NCI-H82 (cell line): ENCODE measurements at places on chromosomes 4 and X.
A peak's percentile ranks its signal among the peaks of the same experiment; 100 is the strongest.

GRCh38 chrX:38868941-38869401 lies 67.7 kb downstream of the MID1IP1 start:
- DNase-seq = no peak

DNA sequence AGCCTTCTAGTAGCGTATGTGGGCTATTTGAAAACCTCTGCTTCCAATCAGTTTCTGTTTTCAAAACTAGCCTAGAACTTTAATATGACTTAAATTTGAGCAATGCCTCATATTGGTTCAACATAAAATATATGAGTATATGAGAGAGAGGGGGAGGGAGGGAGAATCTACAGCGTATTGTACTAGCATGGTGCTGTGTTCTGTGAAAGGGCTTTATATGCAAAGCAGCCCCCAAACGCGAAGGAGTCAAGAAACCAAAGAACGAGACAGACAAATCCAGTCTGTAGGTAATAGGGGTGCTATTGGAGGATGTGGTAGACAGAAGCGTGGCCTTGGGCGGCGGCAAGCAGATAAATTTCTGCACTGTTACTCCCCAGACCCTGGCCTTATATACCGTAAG lies 784 bp upstream of the ANXA5 start:
- peak; percentile 37 for DNase-seq

- peak; percentile 5 for DNase-seq
Observed at GRCh38 chr4:108355902-108356535, 187.3 kb upstream of the LEF1 start.

DNA sequence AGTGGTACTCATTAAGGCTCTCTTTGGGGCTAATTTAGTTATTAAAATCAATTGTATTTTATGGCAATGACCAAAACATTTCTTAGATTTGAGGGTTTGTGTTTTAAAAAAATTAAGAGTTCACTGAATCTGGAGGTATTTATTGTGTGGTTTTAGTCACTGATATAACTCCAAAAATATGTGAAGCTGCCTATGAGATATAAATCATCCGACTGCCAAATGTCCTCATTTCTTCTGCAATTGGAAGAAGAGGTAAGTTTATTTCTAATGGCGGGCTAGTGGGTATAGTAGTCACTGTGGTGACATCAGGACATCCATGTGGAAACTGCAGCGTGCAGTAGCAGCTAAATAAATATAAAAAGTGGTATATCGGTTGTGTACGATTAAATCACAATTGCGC lies 205.5 kb downstream of the MID1 start:
- DNase-seq = no peak

GRCh38 chr4:169659716-169660670 lies 39.6 kb downstream of the CLCN3 start:
- peak; percentile 97 for DNase-seq

DNA sequence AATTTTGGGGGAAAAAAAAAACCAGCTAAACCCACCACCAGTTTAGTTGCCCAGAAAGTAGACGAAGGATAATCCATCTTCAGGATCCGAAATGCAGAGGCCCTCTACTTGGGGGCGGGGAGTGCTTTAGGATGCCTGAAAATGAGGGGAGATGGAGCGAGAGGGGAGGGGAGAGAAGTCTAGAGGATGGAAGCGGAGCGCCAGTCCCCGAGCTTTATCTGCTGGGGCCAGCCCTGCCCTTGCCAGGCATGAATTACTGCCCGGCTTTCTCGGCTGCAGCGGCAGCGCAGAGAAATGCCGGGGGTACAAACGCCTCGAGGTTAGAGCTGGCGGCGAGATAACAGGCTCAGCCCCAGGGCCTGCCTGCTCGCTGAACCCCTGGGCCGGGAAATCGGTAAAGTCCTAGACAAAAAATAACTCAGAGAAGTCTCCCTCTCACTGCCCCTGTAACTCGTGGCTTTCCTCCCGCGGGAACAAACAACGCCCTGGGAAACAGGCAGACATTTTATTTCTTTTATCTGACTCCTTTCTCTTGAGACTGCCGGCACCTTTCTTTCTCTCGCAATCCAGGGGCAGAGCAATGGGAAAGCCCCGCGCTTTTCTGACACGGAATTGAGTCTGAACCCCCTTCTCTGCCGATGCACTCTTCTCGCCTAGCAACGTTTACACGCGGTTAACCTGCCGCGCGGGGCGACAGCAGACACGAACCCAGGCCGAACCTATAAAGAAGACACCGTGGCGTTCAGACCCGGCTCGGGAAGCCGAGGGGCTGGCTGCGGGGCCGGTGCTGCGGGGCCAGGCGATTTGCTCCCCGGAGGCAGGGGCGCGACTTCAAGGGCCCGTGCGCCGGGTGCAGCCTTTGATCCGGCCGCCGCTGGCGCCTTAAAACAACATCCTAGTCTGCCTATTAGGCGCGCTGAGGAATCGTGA lies 3.1 kb upstream of the MSX1 start:
- peak; percentile 38 for DNase-seq

GRCh38 chr4:78379991-78380729 lies 171.4 kb upstream of the ANXA3 start:
- DNase-seq = peak; percentile 41

- DNase-seq = no peak
Observed at GRCh38 chr4:19971829-19972228, 279.9 kb upstream of the SLIT2 start.

DNA sequence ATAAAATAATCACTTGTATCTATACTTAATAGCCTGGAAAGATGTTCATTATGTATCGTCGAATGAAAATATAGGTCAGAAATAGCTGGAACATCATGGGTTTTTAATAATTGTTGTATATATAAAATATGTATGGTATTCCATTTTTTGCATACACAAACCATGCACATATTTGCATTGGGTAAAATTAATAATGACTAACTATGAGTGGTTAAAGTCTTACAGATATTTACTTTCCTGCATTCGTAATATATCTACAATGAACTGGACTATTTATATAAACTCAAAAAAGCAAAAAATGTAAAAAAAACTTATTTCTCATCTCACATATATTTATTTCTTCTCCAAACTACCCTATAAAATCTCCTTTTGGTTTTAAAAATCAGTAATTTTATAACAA lies 46.0 kb downstream of the CYLC1 start:
- DNase-seq = no peak

DNA sequence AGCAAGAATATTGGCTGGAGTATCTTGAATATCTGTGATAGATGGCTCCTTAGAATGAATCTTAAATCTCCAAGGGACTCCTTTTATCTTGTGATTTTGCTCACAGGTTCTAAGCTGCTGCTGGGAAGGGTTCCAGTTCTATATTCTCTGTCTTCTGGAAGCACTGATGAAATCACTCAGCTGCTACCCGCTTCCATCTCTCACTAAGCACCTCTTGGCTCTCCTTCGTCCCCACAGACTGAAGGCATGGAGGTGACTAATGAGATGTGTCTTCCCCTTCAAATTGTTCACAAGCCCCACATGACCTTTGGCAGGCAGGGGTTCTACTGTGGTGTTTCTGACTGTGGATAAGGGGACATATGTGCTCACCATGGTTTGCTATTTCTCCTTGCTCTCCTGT lies 75.9 kb downstream of the C4orf51 start:
- DNase-seq = no peak

- DNase-seq = no peak
Observed at GRCh38 chr4:159201168-159201567, 98.3 kb downstream of the RAPGEF2 start.

- no peak for DNase-seq
Observed at GRCh38 chr4:62162606-62163005, 962.5 kb downstream of the ADGRL3 start.

- no peak for DNase-seq
Observed at GRCh38 chr4:124085561-124086180, 626.9 kb downstream of the ANKRD50 start.
